HT1080 (cell line): ENCODE measurements at places on chromosomes 1 and 21.

- DNase-seq: no peak
Measured at GRCh38 chr1:9759939-9760338, 63.8 kb downstream of the CLSTN1 start.

DNA sequence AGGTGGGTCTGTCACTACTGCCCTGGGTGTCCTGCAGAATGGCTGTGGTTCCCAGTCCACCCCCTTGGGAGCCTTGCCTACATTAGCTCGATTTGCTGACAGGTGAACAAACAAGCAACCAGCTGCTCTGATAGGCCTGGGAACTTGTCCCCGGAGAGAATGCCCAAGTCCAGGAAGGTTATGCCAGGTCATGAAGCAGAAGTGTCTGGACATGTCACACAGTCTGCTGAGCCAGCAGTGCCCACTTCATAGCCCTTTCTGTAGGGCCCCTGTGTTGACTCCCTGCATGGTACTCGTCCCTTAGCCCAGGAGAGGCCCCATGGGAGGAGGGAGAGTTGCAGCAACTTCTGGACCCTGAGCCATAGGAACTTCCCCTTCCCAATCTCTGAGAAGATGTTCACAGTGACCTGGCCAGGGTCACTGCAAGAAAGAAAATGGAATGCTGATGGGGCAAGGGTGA is 31.0 kb downstream of the UCK2 start:
- DNase-seq: no peak

- DNase-seq: no peak
Measured at GRCh38 chr21:46011267-46011967, 29.8 kb downstream of the COL6A1 start.

- no peak for DNase-seq
Measured at GRCh38 chr1:71695084-71695483, 587.3 kb downstream of the NEGR1 start.

GRCh38 chr1:90731382-90732050 is 14.4 kb upstream of the BARHL2 start:
- no peak for DNase-seq

DNA sequence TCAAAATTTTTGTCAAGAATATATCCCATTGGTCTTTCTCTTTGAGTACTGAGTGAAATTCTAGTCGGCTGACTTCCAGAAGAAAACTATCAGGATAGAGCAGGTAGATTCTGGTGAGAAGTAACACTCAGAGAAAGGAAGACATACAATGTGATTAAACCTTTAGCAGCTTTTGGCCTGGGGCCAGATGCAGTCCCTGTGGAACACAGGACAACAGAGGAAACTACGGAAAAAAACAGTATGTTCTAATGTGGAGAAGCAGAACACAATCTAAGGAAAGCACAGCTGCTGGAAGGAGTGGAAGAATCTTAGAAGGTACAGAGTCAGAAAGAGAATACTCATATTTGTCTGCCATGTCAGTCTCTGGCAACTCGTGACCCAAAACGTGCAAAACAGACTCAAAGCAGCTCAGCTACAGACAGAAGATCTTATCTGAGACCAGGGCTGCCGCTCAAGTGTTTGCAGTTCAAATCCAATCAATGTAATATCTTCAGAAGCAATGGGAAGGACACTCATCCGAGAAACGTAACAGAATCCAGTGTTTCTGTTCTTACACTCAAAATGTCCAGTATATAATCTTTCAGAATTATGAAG is 283.8 kb downstream of the MRPL39 start:
- no peak for DNase-seq

GRCh38 chr1:18599086-18599485 is 31.6 kb upstream of the PAX7 start:
- no peak for DNase-seq

GRCh38 chr1:8032366-8032910 is 6.3 kb upstream of the ERRFI1 start:
- no peak for DNase-seq

- no peak for DNase-seq
Measured at GRCh38 chr1:22177354-22178003, 34.6 kb upstream of the WNT4 start.

DNA sequence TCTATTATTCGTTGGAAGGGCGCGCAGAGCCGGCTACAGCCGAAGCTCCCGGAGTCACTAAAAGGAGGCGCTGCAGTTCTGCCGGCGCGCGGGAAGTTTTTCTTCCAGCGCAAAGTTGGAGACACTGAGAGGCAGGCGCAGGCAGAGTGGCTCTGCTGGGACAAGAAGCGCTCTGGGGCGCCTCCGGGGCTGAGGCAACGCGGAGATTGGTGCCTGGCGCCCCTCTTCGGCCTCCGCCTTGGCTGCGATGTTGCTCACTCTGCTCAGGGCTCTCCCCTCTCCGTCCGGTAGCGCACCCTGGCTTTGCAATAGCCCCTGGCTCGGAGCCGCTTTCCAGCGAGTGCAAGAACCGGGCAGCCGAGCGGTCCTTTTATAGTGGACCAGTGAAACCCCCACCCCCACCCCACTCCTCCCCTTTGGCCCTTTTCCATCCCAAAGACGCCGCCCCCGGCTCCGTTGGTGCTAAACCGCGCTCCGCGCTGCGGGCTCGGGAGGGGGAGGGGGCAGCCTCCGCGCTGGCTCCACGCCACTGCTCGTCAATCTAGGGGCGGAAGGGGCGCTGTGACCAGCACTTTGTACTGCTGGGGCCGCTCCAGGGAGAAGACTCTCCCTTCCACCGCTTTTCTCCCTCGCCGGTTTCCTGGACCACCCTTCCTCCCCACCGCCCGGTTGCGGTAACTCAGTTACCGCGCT is at the start of gene ADAMTS1:
TSS of gene ADAMTS1 (minus strand) at position 344 of the 693 bp plus-strand sequence. CDS start 455 bp downstream, outside the sequence.
- no peak for DNase-seq

- peak; percentile 34 for DNase-seq
Measured at GRCh38 chr1:60813071-60813470, 269.3 kb upstream of the NFIA start.

- DNase-seq: peak; percentile 56
Measured at GRCh38 chr1:59367301-59368007, 70.6 kb downstream of the FGGY start.

GRCh38 chr1:183365093-183365492 is 53.1 kb downstream of the NMNAT2 start:
- DNase-seq: peak; percentile 23

DNA sequence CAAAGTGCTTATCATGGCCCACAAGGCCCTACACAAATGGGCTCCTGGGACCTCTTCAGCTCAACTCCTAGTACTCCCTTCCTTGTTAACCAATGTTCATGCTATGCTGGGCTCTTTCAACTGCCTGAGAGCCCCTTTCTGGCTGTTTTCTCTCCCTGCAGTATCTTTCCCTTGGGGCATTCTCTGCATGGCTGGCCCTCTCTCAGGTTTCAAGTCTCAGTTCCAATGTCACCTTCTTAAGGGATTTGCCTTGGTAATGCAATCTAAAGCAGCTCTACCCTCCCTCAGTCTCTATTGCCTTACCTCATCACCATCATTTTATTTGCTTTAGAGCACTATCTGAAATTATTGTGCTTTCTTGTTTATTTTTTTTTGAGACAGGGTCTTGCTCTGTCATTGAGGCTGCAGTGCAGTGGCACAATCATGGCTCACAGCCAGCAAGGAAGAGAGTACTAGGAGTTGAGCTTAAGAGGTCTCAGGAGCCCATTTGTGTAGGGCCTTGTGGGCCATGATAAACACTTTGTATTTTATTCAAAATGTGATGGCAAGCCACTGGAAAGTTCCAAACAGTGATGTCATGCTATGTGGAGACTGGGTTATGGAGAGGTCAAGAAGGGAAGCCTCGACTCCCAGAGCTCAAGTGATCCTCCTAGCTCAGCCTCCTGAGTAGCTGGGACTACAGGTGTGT is 63.4 kb upstream of the SRSF10 start:
- no peak for DNase-seq

DNA sequence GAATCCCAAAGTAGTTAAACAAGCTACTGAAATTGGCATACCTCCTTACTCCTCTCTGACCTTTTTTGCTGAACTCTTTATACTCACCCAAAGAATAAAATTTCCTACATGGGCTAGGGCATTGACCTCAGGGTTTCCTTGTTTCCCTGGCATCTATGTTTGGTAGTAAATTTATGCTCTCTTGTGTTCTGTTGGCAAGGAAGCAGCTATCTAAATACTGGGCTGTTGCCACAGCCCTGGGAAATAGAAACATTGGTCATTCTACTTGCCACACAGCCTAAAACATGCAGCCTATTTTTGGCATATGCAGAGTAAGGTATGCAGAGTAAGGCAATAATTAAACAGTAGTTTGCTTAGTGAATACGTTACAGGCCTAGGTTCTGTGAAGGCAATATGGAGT is 351.4 kb downstream of the HLX start:
- peak; percentile 21 for DNase-seq

DNA sequence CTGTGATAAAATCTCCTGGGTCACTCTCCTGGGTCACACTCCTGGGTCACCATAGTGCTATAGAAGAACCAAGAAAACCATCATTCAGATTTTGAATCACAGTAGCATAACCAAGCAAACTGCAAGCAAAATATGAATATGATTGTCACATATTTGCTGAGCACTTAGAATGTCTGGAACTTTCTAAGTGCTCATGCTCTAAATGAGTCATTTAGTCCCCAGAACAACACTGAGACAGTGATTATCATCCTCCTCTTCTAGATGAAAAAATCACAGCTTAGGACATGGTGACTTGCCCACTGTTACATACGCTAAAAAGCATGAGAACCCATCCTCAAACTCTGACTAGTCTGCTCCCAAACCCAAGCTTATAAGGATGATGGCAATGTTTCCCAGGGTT is 39.5 kb upstream of the DDAH1 start:
- no peak for DNase-seq

GRCh38 chr1:184276416-184276815 is 110.4 kb upstream of the C1orf21 start:
- DNase-seq: no peak

- DNase-seq: no peak
Measured at GRCh38 chr1:203390298-203390697, 39.4 kb upstream of the FMOD start.
